ENCODE measurements at places on chromosomes 1 and 21. TPM values are rescaled to one million over a fixed set of nuclear protein-coding genes. Genes with fewer than 3 reads are reported as not detected.

- no peak for DNase-seq
These were observed 21.4 kb downstream of the XKR8 start for GRCh38 chr1:27981145-27981544.

DNA sequence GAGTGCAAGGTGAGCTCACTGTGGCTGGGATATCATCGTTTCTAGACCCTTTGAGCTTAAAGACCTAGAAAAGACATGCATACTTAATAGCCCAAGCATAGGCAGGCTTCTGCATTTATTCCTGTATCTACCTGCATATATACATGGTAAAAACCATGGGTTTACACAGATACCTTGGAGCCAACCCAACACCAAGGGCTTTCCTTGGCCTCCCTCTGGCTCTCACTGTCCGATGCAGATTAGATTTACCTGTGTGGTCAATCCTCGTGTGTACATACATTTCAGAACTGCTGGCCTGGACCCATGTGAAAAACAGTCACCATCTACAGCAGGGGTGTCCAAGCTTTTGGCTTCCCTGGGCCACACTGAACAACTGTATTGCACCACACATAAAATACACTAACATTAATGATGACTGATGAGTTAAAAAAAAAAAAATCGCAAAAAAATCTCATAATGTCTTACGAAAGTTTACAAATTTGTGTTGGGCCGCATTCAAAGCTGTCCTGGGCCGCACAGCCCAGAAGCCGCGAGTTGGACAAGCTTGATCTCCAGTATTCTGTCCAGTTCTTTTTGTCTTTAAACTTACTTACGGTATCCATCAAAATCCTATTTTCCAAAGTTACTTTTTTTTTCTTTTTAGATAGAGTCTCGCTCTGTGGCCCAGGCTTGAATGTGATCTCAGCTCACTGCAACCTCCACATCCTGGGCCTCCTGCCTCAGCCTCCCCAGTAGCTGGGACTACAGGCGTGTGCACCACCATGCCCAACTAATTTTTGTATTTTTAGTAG, 43.5 kb downstream of the WDR4 start:
- DNase-seq: no peak

GRCh38 chr1:167191958-167192357, 28.7 kb upstream of the POU2F1 start:
- DNase-seq: no peak

DNA sequence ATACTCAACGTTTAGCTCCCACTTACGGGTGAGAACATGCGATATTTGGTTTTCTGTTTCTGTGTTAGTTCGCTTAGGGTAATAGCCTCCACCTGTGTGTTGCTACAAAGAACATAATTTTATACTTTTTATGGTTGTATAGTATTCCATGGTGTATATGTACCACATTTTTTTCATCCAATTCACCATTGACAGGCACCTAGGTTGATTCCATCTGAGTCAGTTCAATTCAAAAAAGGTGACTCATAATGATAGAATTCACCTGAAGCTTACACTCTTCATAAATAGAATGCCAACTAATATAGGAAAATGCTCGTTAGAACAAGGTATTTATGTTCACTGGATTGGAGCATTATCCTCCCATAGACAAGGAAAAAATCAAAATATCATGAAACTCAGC, 38.5 kb downstream of the RGS4 start:
- DNase-seq: no peak

Gene ETNK2
- polyA plus RNA-seq: 2.8 TPM

Gene TMEM35B
- polyA plus RNA-seq: 50.3 TPM

DNA sequence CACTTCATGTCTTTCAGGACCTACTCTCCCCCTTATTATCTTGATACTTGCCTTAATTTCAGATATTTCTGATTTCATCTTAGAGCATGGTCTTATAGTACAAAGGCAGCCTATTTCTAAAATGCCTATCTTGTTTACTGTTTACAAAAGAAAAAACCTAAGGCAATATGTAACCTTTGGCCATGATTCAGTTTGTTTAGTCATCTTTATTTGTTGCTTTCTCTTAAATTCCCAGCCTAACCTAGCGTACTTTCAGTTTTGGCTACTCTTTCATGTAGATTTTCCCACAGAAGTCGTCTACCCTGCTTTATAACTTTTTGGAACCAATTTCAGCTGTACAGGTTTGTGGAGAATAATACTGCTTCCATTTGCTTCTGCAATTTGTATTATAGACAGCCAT, 81.8 kb downstream of the KIF1B start:
- DNase-seq: no peak

DNA sequence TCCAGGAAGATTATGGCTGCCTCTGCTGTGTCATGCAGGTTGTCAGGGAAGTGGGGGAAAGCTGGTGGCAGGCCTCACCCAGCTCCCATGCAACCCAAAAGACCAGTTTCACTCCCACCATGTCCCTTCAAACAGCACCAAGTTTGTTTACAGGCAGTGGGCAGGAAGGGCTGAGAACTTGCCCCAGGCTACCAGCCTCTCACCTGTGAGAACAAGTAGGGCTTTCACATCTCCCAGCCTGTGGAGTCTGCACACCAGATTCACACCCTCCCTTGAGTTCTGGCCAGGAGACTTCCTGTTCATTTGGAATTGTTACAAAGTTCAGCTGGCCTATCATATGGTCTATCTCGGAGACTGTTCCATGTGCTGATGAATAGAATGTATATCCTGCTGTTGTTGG, 27.8 kb downstream of the RPAP2 start:
- DNase-seq: no peak

DNA sequence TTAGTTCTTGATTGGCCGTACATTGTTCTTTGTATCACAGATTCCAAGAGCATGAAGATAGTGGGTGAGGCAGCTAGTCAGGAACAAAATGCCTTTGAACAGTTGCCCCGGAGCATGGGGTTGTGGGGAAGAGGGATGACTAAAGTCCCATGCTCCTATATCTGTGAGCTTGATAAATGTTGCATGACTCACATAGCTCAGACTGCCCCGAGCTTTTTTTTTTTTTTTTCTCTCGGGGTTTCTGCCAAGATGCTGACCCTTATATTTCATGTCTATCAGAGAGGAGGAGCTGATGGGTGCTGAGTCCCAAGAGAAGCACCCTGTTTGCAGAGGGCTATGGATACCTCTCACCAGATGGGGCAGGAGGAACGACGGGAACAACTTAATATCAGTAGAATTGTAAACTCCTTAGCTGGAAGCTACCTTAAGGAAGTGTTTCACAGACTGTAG, 40.6 kb downstream of the SRRM1 start:
- DNase-seq: no peak

- no peak for DNase-seq
These were observed 237.1 kb downstream of the SLC45A1 start for GRCh38 chr1:8554956-8555534.

Gene PRDX1
- 926 TPM for polyA plus RNA-seq

- no peak for DNase-seq
These were observed 424.6 kb upstream of the PTBP2 start for GRCh38 chr1:96296991-96297390.

Gene GIPC2
- 0.94 TPM for polyA plus RNA-seq

Gene CFHR3
- 0.24 TPM for polyA plus RNA-seq

Gene ACKR1
- polyA plus RNA-seq: 119 TPM
